ENCODE measurements at places on chromosomes 3 and 15.
A peak's percentile ranks its signal among the peaks of the same experiment; 100 is the strongest.

DNA sequence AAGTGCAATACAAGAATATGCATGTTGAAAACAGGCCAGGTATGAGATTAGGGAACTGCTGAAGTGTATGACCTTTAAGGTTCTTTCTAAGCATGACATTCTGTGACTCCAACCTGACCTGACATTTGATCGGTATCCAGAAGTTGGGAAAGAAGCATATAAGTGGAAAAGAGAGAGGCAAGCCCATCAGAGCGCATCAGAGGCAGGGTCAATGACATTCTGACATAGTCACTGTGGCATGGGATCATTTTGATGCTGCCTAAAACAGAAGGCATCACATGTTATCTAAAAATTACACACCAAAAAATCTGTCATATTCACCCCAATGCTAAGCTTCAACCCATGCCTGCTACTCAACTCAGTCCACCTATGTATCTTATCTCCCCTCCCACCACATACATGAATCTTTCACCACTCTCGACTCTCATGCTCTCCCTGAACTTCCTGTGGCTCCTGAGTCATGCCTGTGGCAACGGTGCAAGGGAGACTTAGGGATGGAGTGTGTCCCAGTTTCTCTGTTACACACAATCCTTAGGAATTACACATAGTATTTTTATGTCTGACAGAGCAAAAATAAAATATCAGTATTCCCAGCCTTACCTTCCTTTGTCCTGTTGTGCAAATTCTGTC lies 20.5 kb upstream of the LRRN1 start:
- no peak for DNase-seq

GRCh38 chr3:53597136-53597915 lies 102.9 kb downstream of the CACNA1D start:
- no peak for DNase-seq

DNA sequence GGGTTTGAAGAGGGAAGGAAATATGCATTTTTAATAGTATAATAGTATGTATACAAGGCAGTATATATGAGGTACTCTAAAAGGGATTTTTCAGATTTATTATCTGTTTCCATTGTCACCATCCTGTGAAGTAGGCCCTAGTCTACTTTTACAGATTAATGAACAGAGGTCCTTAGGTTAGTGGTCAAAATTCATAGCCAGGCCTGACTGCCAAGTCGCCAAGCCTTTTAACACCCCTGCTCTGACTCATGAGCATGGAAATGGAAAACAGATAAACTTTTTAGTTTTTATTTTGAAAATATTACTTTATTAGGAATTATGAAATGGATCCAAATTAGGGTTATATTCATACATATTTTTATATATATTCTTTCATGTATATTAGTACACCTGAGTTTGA lies 146.9 kb downstream of the BBX start:
- DNase-seq, result no peak

DNA sequence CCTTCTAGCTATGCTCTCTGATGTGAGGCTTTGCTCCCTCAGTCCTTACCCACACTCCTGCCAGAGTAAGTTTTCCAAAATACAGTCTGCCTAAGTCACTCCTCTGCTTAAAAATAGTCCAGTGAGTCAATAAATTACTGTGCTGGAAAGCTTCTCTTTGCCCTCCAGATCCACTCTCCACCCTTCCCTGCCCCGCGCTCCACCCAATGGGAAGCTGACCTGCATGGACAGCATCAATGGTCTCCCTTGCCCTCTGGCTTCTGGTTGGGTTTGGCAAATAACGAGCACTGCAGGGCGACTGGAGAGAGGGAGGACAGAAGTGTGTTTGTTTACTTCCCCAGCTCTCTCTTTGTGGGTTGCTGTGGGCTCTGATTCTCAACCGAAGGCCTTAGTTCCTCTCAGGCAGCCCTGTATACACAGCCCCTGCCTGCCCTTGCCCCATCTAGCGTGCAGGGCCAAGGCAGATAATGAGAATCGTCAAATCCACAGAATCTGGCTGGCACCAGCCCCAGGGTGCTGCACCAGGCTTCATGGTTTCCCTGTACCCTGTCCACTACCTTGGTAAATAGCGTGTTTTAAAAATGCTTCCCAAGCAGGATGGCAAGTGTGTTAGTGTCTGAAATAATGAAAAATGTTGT lies 110.4 kb downstream of the ADAMTSL3 start:
- no peak for DNase-seq

DNA sequence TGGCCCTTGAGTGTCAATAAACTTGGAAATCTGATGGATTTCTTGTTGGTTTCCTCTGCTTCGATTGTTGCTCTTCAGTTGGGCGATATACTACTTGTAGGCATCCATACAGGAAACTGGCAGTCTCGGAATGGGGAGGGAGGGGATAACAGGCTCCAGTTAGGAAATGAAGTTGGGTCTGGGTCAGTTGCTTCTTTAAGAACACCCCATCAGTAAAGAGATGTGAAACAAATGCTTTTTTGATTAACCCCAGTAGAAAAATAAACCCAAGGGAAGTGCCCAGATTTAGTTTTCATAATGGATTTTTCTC lies 681 bp downstream of the CHMP2B start:
- DNase-seq, result no peak

DNA sequence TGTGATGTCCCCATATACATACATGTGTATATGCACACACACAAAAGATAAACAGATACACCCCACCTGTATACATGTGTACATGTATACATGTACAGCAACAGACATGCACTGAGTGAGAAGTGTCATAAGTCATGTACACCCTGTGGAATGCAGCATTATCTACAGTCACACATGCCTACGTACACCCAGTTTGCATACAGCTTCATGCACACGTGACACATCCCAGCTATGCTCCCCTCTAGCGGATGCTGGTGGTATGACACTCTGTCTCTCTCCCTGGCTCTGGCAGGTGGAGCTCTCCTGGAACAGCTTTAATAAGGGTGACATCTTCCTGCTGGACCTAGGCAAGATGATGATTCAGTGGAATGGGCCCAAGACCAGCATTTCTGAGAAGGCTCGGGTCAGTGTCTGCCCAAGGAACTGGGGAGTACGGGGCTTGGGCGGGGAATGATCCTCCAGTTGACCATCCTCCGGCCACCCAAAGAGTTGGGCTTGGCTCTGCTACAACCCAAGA lies 6.3 kb downstream of the VILL start:
- peak; percentile 57 for DNase-seq

GRCh38 chr3:37945156-37945806 lies 45.3 kb upstream of the VILL start:
- no peak for DNase-seq

GRCh38 chr3:5185093-5185673 lies 2.3 kb upstream of the EDEM1 start:
- no peak for DNase-seq

DNA sequence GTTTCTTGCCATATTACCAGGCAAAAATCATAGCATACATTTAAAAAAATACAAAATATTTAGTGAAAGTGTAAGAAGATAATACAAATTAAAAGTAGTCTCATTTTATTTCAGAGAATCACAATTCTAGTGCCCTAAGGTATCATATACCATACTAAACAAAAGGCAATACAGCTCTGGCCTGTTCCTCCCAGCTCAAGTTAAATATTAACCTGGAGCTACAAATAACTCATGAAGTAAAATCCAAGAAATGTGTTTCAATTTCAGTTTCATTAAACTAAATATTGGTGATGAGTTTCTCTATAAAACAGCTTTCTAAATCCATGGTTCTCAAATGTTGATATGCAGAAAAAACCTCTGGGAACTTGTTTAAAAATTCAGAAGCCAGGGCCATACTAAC lies 67.7 kb downstream of the INO80 start:
- no peak for DNase-seq

DNA sequence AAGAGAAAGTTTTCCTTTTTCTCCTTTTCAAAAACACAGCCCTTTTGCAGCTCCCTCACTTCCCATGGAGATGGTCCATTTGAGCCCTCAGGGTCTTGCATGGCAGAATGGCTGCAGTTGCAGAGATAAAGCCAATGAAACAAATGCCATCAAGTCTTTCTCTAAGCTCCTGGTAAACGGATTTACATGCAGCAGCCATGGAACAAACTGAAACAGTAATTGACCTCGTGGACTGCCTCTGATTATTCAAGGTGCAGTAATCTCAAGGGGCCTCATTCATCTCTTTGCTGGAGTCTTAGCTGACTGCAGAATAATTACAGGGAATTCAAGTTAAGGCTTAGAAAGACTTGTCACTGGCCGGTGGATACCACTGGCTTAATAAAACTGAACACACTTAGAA lies 125.1 kb downstream of the SQOR start:
- no peak for DNase-seq

GRCh38 chr3:52361898-52362297 lies 45.8 kb downstream of the DNAH1 start:
- DNase-seq, result no peak

DNA sequence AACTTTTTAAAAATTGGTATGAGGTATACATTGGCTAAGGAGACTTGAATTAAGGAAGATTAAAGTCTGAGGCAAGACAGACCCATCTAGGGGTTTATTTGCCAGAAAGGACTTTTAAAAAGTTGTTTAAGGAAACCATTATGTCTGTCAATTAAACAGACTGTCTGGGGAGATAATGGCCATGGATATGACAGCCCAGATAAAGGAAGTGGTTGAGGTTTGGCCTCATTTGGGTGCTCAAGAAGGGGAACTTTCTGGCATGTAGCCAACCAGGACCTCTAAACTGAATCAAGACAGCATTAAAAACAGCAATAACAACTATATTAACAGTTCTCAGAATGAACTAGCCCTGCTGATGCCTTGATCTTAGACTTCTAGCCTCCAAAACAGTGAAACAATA lies 9.9 kb upstream of the CD200R1L start:
- DNase-seq, result no peak

- no peak for DNase-seq
These were observed 225.0 kb upstream of the PROK2 start for GRCh38 chr3:72009851-72010443.

DNA sequence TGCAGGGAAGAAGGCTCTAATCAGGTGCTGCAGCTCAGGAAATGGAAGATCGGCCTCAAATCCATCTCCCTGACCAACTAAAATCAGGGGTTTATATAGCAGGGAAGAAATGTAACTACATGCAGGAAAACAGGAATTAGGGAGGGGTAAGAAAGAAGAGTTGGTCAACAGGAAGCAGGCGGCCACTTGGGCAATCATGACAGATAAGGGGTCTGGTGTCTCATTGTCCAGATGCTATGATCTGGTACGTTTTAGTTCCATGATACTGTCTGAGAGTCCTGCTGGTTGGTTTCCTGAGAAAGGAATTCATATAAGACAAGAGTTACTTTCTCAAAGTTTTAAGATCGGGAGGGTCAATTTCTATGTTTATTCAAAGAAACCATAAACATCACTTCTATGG lies 24.2 kb downstream of the KATNBL1 start:
- DNase-seq, result no peak

DNA sequence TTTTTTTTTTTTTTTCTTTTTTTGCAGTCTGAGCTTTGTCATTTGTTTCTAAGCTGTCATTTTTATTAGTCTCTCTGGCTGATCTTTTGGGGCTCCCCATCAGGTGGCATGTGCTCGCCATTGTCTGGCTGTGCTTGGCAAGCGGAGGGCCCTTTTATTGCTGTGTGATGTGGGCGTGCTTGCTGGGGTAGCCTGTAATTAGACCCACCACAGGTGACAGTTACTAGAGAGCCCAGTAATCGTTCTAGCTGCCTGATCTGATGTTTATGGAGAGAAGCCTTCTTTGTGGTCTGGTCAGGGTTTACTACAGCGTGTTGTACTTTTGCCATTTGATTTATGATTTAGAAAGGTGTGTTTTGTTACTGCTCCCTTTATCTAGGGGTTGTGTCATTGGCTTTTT lies 179.9 kb downstream of the MCTP2 start:
- no peak for DNase-seq

DNA sequence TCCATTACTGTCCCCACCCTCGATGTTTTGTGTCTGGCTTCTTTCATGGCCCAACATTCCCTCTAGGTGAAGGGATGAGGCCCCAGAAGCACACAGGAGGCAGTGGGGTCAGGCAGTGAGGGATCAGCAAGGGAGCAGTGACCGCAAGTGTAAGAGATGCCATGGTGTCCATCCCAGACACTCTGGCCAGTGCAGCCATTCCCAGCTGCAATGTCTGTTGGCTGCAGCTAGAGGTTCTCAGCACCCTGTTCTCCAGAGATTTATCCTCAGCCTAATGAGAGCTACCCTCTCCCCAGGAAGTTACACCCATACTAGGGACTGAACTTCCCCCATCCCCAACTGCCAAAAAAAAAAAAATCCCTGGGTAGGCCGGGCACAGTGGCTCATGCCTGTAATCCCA lies 40.2 kb downstream of the TRANK1 start:
- DNase-seq, result no peak

- DNase-seq, result no peak
These were observed 1.4 kb upstream of the IL17RC start for GRCh38 chr3:9915254-9916141.

- DNase-seq, result no peak
These were observed 12.5 kb upstream of the PROK2 start for GRCh38 chr3:71797455-71797854.

DNA sequence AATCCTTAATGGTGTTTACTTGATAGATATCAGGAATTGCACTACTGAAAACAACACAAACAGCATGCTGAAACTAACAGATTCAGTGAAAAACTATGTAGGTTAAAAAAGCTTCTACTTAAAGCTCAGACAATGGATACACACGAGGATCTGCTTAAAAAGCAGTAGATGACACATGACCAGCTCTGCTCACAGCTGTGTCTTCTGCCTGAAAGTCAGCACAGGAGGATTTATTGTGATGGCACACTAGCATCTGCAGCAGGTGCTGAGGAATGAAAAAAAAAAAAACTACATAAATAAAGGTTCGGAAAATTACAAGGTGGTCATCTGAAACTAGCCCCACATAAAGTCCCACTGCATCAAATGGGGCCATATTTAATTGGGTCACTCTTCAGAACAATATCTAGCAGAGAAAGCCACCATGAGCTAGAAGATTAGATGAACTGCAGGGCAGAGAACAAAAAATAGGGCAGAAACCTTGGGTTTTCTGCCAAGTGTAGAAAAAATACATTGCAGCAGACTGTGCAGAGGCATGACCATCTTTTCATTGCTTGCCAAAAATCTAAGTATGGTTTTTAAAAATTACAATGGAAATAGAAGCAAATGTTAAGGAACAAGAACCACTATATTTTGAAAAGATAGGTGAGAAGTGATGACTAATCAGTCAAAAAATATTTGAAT lies 13.2 kb upstream of the GOLM2 start:
- DNase-seq, result no peak

- DNase-seq, result no peak
These were observed 18.4 kb downstream of the CYFIP1 start for GRCh38 chr15:22961762-22962161.

GRCh38 chr15:89976246-89976600 lies 24.9 kb upstream of the ZNF710 start:
- DNase-seq, result no peak

DNA sequence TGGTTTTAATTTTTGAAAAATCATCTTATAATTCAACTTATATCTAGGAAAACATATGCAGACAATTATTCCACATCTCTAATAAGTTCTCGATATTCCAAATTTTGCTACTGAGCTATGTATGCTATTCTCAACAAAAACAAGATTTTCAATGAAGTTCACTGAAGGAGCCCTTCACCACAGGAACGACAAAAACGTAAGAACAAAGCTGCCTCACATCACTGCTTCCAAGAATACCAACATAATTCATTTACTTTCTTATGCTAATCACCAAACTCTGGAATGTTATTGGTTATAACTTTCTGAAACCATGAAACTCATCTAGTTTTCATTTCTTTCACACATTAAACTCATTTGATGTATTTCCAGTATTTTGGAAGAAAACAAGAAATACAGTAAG lies 49.7 kb downstream of the GNB4 start:
- DNase-seq, result no peak

GRCh38 chr15:31338879-31339557 lies 12.4 kb downstream of the KLF13 start:
- peak; percentile 72 for DNase-seq

Measured in fibroblast of the conjunctiva (primary cell).